ENCODE measurements at places on chromosomes 2 and 18.

DNA sequence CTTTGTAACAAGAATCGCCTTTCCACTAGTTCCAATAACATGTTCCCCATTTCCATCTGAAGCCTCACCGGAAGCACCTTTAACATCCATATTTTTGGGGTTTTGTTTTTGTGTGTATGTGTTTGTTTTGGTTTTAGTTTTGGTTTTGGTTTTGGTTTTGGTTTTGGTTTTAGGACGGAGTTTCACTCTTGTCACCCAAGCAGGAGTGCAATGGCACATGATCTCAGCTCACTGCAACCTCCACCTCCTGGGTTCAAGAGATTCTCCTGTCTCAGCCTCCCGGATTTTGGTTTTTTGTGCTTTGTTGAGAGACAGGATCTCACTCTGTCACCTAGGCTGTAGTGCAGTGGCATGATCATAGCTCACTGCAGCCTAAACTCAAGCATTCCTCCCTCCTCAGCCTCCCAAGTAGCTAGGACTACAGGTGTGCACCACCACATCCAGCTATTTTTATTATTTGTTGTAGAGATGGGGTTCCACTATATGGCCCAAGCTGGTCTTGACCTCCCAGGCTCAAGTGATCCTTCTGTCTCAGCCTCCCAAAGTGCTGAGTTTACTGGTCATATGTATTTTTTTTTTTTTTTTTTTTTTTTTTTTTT is 36.3 kb downstream of the TGOLN2 start:
- no peak for DNase-seq

DNA sequence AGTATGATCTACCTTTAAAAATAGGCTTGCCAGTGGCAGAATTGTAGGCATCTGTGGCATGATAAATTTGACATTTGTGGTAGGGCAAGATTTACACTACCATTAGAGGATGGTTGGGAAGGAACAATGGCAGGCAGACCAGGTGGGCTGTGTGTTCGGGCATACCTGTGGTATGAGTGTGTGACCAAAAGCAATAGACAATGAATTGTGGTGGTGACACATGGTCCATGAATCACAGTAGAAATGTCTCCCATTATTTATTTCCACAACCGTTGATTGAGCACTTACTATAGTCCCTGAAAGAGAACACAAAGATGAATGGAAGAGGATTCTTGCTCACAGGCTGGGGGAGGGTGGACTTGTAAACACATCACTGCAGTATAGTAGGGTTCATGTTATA is 29.9 kb upstream of the RUFY4 start:
- DNase-seq, result no peak

GRCh38 chr2:241237047-241237446 is 48.6 kb downstream of the ANO7 start:
- no peak for DNase-seq

- DNase-seq, result no peak
Measured at GRCh38 chr2:238251331-238251730, 11.5 kb upstream of the HES6 start.

- DNase-seq, result no peak
Measured at GRCh38 chr2:70743068-70743467, 24.9 kb downstream of the ADD2 start.
